ENCODE measurements at places on chromosomes 2 and 18. TPM values are rescaled to one million over a fixed set of nuclear protein-coding genes. Genes with fewer than 3 reads are reported as not detected.

DNA sequence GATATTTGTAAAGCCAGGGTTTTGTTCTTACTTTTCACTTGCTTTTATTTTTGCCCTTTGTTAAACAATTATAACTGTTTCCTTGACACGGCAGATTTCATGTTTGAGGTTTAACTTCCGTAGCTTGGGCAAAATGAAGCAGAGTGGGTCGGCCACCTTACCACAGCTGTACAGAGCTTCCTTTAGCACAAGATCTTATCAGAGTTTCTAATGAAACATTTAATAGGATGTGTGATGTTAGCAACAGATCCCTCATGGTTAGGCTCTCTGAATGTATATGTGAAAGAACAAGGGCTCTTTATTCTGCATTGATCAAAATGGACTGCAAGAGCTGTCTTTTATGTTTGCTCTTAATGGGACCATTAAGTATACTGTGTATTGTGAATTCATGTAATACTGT lies 22.3 kb downstream of the RNF125 start:
- H3K27me3 ChIP-seq, result no peaks in the 10 kb centered on the region
- H3K4me3 ChIP-seq, result no peak overlapping the region
- DNase-seq, result no peak
- H3K27ac ChIP-seq, result no peak overlapping the region

The RBKS gene
- polyA plus RNA-seq, result 14.6 TPM

The RFTN2 gene
- polyA plus RNA-seq, result 1.2 TPM

- no peaks in the 10 kb centered on the region for H3K4me1 ChIP-seq
- H3K27me3 ChIP-seq, result no peaks in the 10 kb centered on the region
- no peak overlapping the region for H3K27ac ChIP-seq
- no peaks in the 10 kb centered on the region for H3K36me3 ChIP-seq
- DNase-seq, result no peak
These were observed 312.3 kb upstream of the PIK3C3 start for GRCh38 chr18:41642756-41643155.

The LINC00305 gene
- not detected for polyA plus RNA-seq

The IL36G gene
- polyA plus RNA-seq, result not detected

- no peaks in the 10 kb centered on the region for H3K4me1 ChIP-seq
- no peak overlapping the region for H3K4me3 ChIP-seq
- H3K36me3 ChIP-seq, result no peaks in the 10 kb centered on the region
- no peak for DNase-seq
- no peaks in the 10 kb centered on the region for H3K27me3 ChIP-seq
- H3K27ac ChIP-seq, result no peak overlapping the region
These were observed 203.4 kb upstream of the ID2 start for GRCh38 chr2:8478471-8478793.

- H3K36me3 ChIP-seq, result no peaks in the 10 kb centered on the region
- DNase-seq, result no peak
- no peak overlapping the region for H3K27ac ChIP-seq
These were observed 1540.8 kb upstream of the PIK3C3 start for GRCh38 chr18:40414155-40414754.

- no peak overlapping the region for H3K27ac ChIP-seq
- H3K27me3 ChIP-seq, result no peaks in the 10 kb centered on the region
- peaks cover 24% of the 10 kb centered on the region for H3K4me1 ChIP-seq
- no peak overlapping the region for H3K4me3 ChIP-seq
- DNase-seq, result no peak
These were observed 6.6 kb upstream of the PCBP1 start for GRCh38 chr2:70080610-70081200.

DNA sequence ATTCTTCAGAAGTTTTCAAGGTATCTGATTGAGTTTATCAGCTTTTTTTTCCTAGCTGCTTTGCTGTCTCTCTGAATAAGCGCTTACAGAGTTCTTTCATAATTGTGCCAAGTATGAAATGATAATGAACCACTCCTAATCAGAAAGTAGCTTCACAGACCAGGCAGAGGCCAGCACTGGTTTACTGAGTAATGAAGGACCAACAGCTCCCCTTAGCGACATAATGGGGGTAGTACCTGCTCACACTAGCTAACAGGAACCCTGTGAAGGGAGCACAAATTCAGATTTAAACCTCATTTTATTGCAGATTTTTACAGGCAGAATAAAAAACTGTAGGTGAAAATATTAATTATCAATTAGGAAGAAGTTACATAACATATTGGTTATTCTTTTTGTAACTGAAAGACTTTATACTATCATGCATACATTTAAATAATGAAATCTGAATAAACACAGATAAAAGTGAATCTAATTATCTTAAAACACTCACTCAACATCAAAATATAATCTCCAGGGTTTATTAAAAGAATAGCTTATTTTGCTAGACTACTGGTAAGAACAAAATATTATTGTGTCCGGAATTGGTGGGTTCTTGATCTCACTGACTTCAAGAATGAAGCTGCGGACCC lies 53.7 kb upstream of the LRRC30 start:
- H3K27me3 ChIP-seq, result peaks cover 4% of the 10 kb centered on the region
- no peak overlapping the region for H3K27ac ChIP-seq
- no peaks in the 10 kb centered on the region for H3K36me3 ChIP-seq
- peak; percentile 76 for DNase-seq
- no peaks in the 10 kb centered on the region for H3K4me1 ChIP-seq
- no peak overlapping the region for H3K4me3 ChIP-seq

GRCh38 chr2:30115141-30115980 lies 31.4 kb upstream of the YPEL5 start:
- no peak overlapping the region for H3K27ac ChIP-seq
- no peaks in the 10 kb centered on the region for H3K36me3 ChIP-seq
- no peaks in the 10 kb centered on the region for H3K27me3 ChIP-seq
- no peak overlapping the region for H3K4me3 ChIP-seq
- peak; percentile 91 for DNase-seq
- H3K4me1 ChIP-seq, result peaks cover 4% of the 10 kb centered on the region

Measured in adrenal gland (tissue), 19 donors.